ENCODE measurements at places on chromosomes 4 and X.

DNA sequence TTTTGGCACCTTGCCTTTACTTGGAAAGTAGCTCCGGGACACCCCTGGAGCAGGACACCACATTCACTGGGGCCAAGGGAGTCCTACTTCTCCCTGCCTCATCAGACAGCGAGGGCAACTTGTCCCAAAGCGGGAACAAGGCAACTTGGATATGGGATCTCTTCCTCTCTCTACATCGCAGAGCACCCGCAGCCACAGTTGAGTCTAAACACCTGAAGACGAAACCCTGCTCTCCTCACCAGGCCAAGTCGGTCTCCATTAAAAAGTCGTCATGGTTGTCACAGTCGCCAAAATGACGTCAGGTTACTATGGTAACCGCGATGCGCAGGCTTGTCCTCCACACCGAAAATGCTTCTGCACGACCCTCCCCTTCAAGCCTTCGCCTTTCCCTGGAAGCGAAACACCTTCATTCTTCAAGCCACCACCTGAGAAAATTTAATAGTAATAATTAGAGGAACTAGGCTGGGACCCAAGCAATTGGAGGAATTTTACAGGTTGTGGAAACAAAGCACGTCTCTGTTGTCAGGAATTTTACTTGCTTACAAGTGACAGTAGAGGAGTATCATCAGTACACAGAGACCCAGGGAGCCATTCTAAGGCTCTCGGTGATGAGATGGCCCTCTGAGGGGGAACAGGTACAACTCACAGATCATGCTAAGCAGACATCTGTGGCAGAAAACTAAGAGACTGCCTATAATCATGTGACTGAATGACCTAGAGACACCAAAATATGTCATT is 30.5 kb upstream of the TCEAL4 start:
- DNase-seq: peak; percentile 51

- DNase-seq: no peak
These were observed 739.3 kb upstream of the NDST4 start for GRCh38 chr4:115852767-115853091.

- DNase-seq: peak; percentile 95
These were observed at the start of gene ACOT9 for GRCh38 chrX:23742697-23743622. TSS of gene ACOT9 (minus strand) at chrX:23743276. CDS start at chrX:23743144, 132 bp downstream.

- DNase-seq: no peak
These were observed 486.5 kb downstream of the ARAP2 start for GRCh38 chr4:35757836-35758235.

GRCh38 chr4:155734065-155734464 is 24.8 kb upstream of the GUCY1B1 start:
- DNase-seq: peak; percentile 44

DNA sequence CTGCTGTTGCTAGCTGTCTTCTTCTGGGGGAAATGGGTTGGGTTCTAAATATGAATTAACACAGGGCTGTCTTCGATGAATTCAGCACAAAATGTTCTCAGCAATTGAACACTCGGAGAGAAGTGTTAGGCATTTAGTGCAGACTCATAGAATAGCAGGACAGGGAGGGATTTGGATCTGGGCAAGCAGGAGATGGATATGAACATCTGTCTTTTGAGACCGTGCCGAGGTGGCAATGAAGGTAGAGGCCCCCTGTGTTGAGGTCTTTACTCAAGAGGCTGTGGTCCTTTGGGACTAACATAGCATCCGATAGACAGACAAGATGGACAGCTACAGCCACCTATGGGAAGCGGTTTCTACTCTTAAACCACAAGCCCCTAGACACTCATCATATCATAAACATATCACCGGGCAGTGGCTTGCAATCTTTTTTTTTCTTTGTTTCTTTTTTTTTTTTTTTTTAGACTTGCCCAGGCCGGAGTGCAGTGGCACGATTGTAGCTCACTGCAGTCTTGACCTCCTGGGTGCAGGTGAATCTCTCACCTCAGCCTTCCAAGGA is 6.7 kb downstream of the CD99 start:
- peak; percentile 60 for DNase-seq

DNA sequence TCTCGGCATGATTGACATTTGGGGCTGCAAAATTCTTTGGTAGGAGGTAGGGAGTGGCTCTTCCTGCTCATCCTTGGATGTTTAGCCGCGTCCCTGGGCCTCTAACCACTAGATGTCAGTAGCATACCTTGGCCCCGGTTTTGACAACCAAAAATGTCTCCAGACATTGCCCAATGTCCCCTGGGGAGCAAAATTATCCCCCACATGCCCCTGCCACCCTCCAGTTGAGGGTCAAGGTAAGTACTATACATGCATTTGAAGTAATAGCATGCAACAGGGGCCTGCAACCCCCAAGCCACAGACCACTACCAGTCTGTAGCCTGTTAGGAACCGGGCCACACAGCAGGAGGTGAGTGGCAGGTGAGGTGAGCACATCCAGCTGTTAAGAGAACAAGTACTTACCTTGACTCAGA is 17.6 kb upstream of the KIAA1210 start:
- peak; percentile 37 for DNase-seq

DNA sequence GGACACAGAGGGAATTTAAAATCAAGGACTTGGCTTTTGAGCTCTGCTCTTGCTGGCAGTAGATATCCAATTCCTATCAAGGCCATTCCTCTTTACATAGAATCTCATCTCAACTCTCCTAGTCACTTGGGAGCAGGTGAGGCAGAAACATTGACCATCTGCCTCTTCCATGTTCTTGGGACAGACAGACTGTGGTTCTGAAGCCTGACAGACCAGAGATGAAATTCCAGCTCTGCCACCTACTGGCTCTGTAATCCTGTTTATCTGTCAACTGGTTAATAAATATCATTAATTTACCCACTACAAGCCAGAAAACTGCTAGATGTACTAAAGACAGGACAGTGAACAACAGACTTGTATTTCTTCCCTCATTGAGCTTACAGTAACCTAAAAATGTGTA is 300.8 kb downstream of the ADGRL3 start:
- peak; percentile 22 for DNase-seq

- no peak for DNase-seq
These were observed 987 bp downstream of the FREM3 start for GRCh38 chr4:143699331-143700045.

- DNase-seq: no peak
These were observed 32.9 kb downstream of the MAGED4 start for GRCh38 chrX:52217494-52218160.

DNA sequence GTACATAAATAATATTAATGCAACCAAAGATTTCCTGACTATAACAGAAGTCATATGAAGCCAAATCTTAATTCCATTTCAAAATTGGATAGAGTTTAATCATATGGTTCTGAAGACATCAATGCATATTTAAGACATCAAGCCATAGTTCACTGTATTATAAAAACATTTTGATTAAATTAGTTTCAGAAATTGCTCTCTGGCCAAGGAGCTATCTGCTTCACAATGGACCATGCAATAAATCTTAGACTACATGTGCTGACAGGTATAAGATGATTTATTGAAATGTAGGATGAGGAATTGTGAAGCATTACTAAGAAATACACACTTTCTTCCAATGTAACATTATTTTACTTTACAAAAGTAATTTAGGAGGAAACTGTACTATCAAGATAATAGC is 81.6 kb downstream of the MID1 start:
- no peak for DNase-seq

GRCh38 chrX:42739258-42739657 is 38.7 kb downstream of the PPP1R2C start:
- DNase-seq: peak; percentile 39

DNA sequence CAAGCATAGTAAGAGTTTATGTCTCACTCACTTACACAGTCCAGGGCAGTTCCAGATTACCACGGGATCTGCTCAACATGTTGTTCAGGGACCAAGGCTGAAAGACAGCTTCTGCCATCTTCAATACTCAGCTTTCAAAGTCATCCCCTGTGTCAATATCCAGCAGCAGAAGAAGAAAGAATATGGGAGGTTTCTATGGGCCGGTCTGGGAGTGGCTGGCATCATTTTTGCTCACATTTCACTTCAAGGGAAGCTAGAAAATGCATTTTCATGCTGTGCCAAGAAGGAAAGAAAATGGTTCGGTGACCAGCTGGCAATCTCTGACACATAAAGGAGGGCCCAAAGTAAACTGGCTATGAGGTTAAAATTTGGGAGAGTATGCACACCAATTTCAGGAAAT is 211.5 kb upstream of the KLF3 start:
- DNase-seq: no peak

DNA sequence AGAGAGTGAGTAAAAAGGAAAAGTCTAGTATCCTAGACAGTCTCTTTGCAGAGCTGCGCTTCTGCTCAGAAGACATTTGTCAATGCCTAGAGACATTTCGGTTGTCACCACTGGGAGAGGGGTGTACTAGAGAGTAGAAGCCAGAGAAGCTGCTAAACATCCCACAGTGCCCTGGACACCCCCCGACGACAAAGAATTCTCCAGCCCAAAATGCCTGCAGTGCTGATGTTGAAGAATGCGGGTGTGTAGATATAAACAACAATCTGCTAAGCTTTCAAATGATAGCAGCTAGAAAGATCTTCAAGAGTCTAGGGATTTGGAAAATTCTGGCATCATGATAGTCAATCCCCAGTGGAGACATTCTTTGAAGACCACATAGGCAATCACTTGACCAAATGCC is 90.1 kb downstream of the PALLD start:
- DNase-seq: no peak

- DNase-seq: no peak
These were observed 140.5 kb upstream of the NUDT10 start for GRCh38 chrX:51192104-51192503.

DNA sequence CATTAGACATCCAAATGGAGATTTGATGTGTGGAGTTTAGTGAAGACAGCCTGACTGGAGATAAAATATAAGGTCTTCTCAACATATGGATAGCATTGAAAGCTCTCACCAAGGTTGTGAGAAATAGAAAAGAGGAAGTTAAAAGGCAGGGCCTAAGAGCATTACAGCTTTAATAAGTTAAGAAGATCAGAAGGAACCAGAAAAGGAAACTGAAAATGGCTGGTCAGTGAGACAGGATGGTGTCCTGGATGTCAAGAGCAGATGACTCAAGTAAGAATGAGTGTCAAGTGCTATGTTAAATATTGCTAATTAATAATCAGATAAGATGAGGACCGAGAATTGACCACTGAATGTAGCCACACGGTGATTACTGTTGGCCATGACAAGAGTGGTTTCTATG is 642.9 kb downstream of the STPG2 start:
- no peak for DNase-seq

DNA sequence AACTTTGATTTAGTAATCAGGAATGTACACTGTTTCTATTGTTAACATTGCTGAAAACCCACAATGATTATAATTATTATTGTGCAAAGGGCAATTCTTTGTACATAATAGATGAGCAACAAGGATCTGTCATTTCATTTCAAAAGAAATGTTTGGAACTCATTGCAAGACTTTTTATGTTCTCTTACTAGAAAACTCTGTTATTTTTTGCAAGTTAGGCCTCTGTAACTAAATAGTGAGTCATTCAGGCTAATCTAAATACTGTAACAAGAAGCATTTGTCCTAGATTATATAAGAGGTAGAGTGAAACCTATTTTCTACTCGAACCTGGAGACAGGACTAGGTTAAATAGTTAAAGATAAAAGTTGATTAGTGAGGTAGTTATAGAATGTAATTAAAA is 93.2 kb upstream of the FAM47B start:
- peak; percentile 55 for DNase-seq

DNA sequence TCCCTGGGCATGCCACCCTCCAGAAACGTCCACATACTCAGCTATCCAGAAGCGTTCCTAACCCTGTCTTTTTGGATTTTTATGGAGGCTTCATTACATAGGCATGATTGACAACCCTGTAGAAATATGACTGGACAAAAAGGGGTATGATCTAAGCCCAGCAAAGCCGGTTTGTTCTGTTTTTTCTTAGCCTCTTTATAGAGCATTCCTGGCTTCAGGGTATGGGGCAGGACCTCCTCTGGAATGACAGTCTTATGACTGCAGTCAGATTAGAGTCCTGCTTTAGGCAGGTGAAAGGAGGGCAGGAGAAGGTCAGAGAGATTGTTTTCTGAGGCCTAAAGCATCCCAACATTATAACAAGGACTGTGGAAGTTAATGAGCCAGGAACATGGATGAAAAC is 137.4 kb downstream of the DCLK2 start:
- no peak for DNase-seq

- no peak for DNase-seq
These were observed 15.4 kb downstream of the CDKL5 start for GRCh38 chrX:18440835-18441234.

Data from fibroblast of mammary gland (primary cell).